ENCODE measurements at places on chromosomes 7 and 10.

GRCh38 chr10:35426657-35427056 lies 90.3 kb downstream of the CCNY start:
- no peak for DNase-seq

DNA sequence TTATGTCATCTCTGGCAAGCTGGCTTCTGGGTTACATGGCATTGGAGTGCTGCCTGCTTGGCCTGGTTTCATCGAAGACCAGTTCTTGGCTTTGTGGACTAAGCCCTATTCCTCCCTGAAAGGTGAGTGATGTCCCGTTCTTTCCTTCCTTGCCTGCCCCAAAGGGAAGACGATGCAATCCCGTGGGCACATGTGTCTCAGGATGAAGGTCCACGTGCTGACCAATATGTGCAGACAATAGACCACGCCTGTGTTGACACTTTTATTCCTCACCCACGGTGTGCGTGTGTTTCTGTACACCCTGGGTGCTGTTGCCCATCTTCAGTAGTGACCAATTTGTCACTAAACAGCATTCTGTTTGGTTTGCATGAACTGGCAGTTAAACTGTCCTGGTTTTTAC lies 28.6 kb upstream of the SHH start:
- DNase-seq, result no peak

GRCh38 chr7:130674456-130674855 lies 5.9 kb upstream of the COPG2 start:
- no peak for DNase-seq

DNA sequence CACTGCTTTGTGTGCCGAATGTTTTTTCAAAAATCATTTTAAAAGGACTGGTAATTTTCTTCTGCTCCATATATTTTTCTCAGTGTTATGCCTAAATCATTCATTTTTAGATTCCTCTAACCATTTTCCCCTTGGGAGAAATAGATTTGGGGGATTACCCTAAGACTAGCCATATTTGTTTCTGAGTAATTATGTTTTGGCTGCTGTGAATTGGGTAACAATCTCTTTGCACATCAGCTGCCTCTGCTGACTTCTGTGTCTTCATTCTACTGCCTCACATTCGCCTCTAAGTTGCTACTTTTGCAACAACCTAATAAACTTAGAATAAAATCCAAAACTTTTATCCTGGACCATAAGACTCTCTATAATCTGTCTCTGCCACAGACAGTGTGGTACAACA lies 18.5 kb upstream of the MRC1 start:
- DNase-seq, result no peak

GRCh38 chr10:49500412-49500811 lies 38.5 kb downstream of the ERCC6 start:
- DNase-seq, result no peak

- no peak for DNase-seq
These were observed 207.6 kb upstream of the PLXNA4 start for GRCh38 chr7:132783824-132784223.

- DNase-seq, result no peak
These were observed 22.3 kb downstream of the ADAMTS14 start for GRCh38 chr10:70694418-70695141.

DNA sequence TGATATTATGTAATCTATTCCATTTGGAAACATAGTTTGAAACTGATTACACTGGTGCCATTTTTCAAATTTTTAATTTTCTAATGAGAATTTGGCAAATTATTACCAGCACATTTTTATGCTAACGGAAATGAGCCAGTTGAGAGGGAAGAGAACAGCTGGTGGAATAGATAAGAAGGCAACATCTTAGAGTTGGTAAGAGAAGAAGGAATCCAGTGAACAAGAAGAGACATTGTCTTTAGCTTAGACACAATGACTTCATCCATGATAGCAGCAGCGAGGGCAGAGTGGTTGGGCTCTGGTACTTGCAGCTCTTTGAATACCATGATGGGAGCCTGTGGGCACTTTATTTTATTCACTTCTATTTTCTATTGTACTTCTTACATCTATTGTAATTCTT lies 89.6 kb downstream of the CHRM2 start:
- DNase-seq, result no peak

GRCh38 chr7:141451232-141451631 lies 100.0 kb upstream of the AGK start:
- no peak for DNase-seq

DNA sequence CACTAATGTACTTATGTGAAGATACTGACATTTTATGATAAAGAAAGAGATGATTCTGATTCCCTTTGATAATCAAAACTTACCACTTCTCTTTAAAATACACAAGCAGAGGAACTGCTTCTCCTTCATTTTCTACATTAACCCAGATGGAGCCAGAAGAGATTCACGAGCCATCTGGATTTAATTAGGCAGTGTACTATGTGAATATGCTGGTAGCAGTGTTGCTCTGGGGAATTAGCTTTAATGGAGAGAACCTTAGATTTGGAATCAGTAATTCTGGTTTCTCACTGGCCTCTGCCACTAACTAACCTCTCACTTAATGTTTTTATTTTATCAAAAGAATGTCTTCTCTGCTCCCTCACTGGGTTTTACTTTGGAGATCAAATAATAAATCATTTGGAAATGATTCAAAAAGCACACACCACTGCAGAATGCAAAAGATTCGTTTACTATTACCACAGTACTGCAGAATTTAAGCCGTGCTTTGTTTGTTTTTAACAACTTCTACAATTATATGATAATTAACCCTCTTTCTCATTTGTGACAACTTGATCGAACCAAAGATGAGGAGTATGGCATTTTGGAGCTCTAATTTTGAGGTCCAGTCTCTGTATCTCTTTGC lies 77.5 kb upstream of the PHYHIPL start:
- DNase-seq, result no peak

DNA sequence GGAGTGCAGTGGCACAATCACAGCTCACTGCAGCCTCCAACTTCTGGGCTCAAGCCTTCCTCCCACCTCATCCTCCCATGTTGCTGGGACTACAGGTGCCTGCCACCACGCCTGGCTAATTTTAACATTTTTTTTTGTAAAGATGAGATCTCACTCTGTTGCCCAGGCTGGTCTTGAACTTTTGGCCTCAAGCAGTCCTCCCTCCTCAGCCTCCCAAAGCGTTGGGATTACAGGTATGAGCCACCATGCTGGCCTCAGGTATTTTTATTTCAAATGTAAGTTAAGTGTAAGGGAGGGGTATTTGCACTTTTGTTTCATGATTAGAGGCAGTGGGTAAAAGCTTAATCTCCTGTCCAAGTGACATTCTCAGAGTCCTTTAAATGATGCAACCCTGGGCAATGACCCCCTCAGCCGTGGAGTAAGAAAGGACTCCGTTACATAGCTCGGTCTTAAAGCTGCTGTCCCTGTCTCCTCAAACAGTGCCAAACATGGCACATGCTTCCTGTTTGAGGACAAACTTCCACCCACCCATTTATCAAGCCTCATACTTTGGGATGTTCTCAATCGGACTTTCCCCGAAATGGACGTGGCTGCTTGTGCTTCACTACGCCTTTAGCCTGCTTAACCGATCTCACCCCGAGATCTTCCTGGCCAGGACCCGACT lies 296.1 kb downstream of the BAMBI start:
- DNase-seq, result no peak

GRCh38 chr10:62817121-62817765 lies 1.1 kb upstream of the EGR2 start:
- no peak for DNase-seq

DNA sequence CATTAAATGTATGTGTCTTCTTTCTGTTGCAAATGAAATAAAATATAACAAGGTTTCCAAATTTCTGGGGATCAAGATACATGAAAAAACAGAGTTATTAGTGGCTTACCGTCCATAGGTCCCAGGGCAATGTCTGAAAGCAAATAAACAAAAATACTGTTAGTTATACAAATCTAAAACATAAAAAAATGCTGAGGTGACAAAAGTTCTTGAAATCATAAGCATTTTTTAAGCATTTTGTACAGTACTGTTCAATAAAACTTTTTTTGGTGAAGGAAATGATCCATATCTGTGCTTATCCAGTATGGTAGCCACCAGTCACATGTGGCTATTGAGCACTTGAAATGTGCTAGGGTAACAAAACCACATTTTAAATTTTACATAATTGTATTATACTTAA lies 158.6 kb upstream of the TARP start:
- no peak for DNase-seq

GRCh38 chr10:14554091-14554490 lies 220.6 kb downstream of the FAM107B start:
- DNase-seq, result no peak

DNA sequence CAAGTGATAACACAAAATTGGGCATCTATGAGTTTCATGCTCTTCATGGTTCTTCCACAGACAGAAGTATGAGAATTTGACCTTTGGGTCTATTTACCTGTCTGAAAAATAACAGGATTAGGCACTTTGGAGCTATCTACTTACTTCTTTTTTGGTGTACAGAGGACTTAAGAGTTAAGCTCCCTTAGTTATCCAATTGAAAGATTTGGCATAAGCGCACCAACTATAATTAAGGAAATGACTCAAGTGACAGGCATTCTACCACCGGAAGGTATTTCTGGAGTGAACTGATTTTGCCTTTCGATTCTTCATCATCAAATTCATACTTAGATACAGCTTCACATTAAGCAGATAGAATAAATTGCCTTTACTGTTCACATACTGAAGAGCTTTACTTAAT lies 43.9 kb downstream of the IFIT5 start:
- no peak for DNase-seq

DNA sequence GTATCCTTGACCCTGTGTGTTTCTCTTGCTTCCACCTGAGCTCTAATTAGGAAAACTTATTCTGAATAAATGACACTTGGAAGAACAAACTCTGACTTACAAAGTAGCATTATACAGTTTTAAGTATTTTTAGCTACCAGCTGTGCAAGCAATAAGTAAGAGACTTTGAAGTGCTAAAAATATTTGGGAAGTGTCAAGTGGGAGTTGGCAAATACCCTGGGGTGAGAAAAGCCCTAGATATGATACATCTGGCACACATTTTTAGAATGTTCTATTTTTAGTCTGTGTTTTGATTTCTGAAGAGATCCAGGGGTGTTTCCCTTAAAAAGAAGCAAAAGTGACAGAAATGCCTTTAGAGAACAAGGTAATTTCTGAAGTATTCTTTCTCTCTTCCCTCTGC lies 132.7 kb upstream of the TEX47 start:
- no peak for DNase-seq

DNA sequence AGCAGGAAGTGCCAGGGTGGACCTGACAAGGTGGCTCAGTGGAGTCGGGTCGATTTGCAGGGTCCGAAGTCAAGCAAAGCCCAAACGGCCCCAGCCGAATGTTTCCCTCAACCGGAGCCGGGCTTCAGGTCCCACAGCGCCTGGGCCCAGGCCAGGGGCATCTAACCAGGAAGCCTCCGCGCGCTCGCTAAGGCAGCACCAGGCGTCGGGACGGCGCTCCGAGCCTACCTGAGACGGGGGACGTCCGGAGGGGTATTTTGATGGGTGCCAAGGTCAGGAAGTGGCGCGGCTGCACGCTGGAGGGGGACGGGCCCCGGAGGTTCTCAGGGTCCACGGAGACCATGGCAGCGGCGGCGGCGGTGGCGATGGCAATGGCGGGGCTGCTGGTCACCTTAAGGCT lies 51.5 kb downstream of the TCERG1L start:
- DNase-seq, result no peak

GRCh38 chr7:101790566-101791293 lies 26.7 kb upstream of the CUX1 start:
- no peak for DNase-seq

Measured in thymus (tissue), 14 donors.